Stimulated activated naive CD8-positive, alpha-beta T cell treated with anti-CD3 and anti-CD28 coated beads, Interleukin-15, Interleukin-2, amounts not matched to agents 100 U/mL and 50 U/mL, for 24 hours (primary cell): ENCODE measurements at places on chromosomes 7 and 10.

- no peak for DNase-seq
Observed at GRCh38 chr7:157610671-157611295, 274.0 kb downstream of the DNAJB6 start.

GRCh38 chr7:22124941-22125340 is 179.2 kb upstream of the CDCA7L start:
- DNase-seq = no peak

GRCh38 chr7:85133006-85133405 is 53.9 kb downstream of the SEMA3D start:
- DNase-seq = no peak

GRCh38 chr10:129448086-129448485 is 19.0 kb upstream of the MGMT start:
- no peak for DNase-seq

GRCh38 chr7:17488829-17489228 is 190.4 kb downstream of the AHR start:
- no peak for DNase-seq
